ENCODE measurements at places on chromosomes 2 and 18. TPM values are rescaled to one million over a fixed set of nuclear protein-coding genes. Genes with fewer than 3 reads are reported as not detected.

DNA sequence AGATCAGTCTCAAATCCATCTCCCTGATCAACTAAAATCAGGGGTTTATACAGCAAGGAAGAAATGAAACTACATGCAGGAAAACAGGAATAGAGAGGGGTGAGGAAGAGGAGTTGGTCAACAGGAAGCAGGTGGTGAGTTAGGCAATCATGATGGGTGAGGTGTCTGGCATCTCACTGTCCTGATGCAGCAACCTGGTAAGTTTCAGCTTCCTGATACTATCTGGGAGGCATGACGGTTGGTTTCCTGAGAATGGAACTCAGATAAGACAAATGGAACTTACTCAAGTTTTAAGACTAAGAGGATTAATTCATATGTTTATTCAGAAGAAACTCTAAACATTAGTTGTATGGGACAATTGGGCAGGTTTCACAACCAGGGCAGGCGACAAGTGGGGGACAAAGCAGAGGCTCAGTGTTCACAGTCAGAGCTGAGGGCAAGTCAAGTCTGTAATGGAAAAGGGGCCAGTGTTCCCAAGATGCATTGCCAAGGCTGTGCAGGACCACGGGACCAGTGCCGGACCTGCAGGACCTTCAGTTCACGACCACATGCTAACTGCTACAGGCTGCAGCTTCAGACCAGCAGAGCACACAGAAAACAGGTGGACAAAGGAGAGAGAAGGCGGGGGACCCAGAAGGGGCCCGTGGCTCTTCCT is 17.7 kb upstream of the GALM start:
- peak; percentile 58 for DNase-seq

DNA sequence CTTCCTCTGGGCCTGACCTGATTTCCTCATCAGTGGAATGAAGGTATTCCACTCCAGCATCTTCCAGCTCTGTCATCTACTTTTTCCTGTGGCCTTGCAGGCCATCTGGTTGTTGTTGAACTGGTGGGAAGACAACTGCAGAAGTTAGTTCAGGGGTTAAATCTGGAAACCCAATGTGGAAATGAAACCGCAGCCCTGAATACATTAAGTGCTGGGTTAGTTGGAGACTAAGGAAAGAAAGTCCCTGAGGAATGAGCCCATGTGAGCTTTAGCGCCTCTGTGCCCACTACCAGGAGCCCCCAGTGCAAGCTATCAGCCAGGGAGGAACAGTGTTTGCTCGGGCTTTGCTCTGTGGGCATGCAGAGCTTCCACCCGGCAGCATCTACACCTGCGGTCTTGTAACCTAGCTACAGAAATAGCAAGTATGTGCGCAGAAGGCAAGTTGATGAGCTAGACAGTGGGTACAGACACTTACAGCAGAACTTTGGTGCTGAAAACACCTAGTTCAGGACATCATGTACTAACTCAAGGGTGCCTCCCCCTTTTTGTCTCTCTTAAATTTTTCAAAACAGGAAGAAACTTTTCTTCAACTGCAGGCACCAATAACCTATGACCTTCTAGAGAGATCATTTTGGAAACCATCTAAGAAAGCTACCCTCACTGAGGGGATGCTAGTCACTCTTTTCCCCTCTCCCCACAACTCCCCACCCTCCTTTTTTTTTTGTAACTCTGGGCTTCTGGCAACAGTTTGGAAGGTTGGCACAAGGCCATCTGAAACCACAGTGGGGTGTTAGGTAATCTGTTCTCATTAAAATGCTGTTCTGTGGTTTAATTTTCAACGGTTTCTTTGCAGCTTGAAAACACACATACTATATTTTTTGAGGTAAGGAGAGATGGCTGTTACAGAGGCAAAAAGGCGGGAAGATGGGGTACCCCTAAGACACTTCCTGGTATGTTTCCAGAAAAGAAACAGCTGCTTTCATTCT is 18.3 kb upstream of the CXCR4 start:
- DNase-seq = peak; percentile 93

GRCh38 chr18:44409071-44409470 is 271.6 kb upstream of the SETBP1 start:
- DNase-seq = no peak

DNA sequence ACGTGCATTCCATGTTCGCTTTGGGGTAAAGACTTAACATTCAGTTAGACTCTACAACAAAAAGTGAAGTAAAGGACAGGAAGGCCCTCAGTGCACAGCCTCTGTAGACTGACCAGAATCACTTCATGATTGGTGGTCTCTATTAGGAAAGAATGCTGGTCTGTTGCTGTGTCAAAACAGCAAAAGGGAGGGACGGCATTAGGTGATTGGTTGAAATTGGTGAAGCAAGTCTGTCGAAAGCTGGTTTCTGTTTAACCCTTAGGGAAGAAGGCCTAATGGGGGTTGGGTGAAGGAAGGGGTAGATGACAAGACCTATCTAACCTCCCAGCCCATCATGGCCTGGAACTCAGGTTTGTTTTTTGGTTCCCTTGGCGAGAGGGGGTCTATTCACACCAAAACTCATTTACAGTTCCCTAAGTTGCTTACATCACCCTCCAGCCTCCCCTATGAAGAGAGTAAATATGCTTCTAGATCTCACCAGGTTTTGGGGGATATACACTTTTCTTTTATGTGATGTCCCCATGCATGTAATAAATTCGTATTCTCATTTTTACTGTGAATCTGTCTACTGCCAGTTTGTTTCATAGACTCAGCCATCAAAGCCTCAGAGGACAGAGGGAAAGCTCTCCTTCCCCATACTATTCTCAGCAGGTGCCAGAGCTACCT is 65.6 kb downstream of the TMEM17 start:
- DNase-seq = no peak

The SKA1 gene
- total RNA-seq = 31.1 TPM
